ENCODE measurements at places on chromosomes 5 and 9.

- no peak for DNase-seq
Measured at GRCh38 chr9:1929722-1930244, 85.4 kb upstream of the SMARCA2 start.

- DNase-seq = no peak
Measured at GRCh38 chr5:111117136-111117535, 25.0 kb downstream of the WDR36 start.

DNA sequence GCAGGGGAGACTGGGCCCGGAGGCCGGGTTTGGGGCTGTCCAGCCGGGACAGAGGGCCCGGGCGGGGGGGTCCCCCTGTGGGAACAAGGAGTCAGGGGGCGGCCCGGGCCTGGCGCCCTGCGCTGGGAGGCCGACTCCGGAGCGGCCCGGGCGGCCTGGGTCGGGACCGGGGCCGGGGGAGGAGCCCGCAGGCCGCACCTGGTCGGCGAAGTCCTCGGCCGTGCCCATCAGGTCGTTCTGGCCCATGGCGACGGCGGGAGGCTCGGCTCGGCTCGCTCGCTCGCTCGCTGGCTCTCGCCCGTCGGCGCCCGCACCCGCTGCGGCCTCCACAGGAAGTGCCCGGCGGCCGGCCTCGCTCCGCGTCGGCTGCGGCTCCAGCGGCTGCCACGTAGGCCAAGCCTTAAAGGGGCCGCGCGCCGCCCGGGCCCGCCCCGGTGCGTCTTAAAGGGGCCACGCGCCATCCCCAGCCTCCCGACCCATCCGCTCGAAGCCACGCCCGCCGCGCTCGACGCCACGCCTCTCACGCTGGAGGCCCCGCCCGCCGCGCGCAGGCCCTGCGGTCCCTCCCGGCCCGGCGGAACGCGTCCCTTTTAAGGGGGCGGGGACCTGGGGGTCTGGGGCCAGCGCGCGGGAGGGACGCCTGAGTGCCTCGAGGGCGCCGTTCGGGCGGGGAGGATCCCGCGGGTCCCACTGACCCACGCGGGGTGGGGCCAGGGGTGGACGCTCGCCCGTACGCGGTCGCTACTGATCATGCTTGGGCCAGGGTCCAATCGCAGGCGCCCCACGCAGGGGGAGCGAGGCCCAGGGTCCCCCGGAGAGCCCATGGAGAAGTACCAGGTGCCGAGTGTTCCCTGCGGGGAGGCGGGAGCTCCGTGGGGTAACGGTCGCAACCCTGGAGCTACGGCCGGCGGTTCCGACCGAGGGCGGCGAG lies at the start of the genes STKLD1 and SURF4:
Gene STKLD1 (plus strand): TSS at position 643 of the 931 bp plus-strand sequence. CDS start 108 bp downstream, at position 751.
Gene SURF4 (minus strand): TSS at position 337 of the 931 bp plus-strand sequence. CDS start 91 bp downstream, at position 246.
- peak; percentile 99 for DNase-seq

GRCh38 chr5:147080391-147080790 lies 154.4 kb upstream of the STK32A start:
- no peak for DNase-seq

GRCh38 chr5:173795601-173796000 lies 92.5 kb upstream of the CPEB4 start:
- DNase-seq = no peak

DNA sequence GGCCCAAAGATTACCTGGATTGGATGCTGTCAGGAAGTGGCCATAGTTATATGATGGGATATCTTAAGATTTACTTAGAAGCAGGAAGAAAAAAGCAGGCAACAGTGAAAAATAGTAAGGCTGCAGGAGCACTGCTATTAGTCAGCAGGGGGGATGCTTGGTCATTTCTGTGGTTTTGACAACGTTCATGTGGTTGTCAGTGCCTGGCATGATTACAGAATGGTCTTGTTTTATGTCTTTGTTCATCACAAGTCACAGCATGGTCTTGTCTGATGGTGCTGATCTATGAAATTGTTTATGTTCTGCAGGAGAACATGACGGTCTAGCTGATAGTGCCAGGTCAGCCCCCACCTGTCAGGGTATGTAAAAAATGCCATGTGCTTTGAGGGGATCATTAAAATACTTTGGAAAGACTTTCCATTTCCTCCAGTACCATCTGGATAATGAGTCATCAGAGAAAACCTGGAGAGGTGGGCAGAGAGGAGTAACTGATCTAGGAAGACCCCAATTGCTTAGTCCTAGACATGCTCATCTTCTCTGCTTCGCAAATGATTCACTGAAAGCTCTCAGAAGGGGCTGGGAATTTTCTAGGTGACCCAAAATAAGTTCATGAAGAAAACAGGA lies 48.5 kb downstream of the PLGRKT start:
- no peak for DNase-seq

DNA sequence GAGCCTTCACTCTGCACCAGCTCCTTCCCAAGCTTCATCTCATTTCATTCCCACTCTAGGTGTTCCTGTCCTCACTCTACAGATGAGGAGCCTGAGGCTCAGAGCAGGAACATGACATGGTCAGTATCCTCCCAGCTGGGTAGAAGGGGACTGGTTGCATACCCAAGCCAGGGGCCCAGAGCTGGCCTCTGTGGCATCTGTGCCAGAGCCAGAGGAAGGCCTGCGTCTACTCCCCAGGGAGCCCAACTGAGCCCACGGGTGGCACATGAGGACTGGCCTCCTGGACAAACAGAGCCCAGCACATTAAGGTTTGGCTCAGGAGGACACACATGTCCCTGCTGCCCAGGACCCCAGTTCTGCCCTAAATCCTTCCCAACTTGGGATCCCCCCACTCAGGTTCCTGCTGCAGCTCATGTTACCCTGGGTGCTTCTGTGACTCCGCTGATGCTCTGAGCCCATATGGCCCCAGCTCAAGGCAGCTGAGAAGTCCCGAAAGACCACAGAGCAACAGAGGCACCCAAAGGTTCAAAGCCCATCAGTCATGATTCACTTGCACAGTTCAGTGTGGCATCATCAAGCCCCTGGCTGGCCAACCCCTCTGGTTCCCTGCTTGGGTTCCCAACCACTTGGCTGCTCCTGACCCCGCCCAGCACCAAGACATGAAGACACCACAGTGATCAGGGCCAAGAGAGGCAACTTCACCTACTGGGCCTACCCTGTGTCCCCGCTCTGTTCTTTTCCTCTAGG lies 8.5 kb upstream of the NEURL1B start:
- DNase-seq = no peak
